ENCODE measurements at places on chromosomes 7 and 10.

DNA sequence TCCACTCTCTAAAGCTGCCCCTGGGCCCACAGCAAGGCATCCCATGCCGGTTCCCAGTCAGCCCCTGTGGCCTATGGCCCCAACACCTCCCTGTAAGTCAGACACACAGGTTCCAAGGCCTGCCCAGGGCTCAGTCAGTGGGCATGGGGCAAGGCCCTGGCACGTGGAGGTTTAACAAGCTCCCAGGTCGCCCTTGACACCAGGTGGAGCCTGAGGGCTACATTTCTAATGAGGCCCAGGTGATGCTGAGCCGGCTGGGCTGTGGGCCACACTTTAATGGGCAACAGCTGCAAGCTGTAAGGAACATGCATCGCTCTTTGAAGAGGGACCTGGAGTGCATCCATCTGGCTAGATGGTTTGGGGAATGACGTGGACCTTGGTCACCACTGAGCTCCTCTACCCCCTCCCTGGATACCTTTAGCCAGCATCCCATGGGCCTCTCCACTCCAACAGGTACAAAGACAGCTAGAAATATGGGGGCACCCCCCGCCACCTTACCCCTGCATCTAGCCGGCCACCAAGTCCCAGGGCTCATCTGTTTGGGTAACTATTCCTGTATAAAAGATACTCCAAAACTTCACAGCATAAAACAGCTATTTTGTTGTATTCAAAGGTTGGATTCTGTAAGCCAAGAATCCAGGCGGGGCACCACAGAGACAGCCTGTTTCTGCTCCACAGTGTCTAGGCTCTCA is 122.5 kb downstream of the OAT start:
- DNase-seq, result no peak

GRCh38 chr7:44220046-44220357 is 19.2 kb downstream of the YKT6 start:
- no peak for DNase-seq

DNA sequence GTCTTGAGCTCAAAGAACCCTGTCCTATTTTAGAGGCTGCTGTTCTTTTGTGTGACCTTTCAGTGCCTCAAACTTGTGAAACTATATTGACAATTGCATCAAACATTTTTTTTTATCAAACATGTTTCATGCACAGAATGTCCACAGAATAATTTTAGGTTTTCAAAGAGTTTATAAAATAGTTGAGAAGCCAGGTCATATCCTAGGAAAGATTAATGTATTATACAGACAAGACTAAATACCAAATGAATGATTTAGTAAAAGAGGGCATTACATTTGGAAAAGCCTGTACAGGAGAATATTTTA is 67.0 kb downstream of the CDK6 start:
- no peak for DNase-seq

GRCh38 chr7:31408140-31408729 is 67.7 kb upstream of the NEUROD6 start:
- peak; percentile 66 for DNase-seq

DNA sequence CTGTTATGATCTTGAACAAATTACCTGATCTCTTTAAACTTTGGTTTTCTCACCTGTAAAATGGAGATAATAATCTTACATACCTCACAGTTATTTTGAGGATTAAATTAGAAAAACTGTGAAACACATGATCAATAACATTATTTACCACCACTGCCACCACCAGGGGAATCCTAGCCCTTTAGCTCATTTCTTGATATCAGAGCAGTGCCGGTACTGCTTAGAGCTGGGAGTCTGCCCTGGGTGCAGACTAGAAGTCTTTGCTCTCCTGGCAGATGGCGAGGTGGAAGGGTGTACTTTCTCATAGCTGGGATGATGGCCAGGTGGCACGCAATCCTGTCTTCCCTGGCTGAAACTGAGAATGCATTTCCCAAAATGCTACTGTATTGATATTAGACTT is 12.7 kb upstream of the EFCAB10 start:
- no peak for DNase-seq

DNA sequence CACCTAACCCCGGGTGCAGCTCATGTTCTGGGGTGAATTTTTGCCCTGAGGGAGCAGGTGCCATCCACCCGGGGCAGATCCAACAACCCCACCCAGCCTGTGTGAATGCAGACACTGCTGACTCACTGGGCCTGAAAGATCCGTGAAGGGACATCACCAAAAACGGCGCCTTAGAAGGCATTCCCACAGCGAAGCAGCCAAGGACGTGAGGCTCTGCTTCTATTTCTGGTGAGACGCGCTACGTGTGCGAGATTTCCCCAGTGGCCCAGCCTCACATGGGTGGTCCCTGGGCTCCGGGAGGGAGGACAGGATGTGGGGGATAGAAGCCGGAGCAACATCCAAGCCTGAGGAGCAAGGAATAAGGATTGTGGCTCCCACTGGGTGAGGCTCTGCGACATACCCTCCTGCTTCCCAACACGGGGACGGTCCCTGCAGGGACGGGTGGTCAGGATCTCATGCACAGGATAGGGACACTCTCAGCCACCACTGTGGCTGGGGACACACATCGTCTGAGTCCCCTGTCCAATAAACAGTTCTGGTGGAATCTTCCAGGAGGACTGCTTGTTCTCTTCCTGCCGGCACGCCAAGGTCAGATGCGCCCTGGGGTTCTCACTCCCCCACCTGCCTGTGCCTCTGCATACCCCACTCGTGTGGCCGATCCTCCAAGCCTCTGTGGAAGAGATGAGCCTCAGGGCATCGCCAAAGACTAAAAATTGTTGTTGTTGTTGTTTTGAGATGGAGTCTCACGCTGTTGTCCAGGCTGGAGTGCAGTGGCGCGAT is 70.2 kb downstream of the ZRANB1 start:
- no peak for DNase-seq

DNA sequence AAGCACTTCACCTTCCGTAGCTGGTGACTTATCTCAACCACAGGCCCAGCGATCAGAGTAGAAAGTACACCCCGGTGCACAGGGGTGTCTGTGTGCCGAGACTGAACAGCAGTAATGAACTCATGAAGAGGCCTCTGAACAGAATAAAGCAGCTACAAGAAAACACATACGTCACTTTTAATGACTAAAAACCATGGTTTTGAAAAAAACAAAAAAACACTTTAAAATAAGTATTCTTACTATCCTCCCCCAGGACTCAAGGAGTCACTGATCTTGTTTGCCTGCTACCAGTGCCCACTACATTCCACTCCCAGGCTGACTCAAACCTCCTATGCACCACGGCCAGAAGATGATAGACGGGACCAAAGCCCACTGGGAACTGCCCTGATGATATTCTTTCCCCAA is 53.8 kb downstream of the NCAPG2 start:
- DNase-seq, result no peak

DNA sequence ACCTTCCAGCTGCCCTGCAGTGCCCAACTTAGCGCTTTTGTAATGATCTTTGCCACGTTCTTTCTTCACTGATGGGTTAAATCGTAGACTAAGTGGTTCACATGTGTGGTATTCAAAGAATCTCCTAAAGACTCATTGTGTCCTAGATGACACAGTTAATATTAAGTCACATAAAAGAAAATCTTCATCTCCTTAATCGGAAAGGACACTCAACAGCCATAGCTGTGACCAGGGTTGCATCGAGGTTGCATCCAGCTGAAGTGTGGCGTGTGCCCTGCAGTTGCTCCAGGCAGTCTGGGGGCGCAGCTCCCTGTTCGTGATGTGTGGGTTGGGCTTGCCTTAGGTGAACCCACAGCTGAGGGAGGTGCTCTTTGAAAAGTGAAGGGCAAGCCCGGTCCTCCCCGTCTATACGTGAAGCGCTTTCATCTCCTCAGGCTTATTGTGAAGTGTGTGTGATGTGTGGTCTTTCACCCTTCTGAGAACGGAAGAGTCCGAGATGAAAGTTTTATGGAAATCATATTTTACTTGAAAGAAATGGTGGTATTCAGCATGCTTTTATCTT is 122.7 kb downstream of the TRRAP start:
- DNase-seq, result no peak

GRCh38 chr10:34288634-34289033 is 526.5 kb downstream of the PARD3 start:
- DNase-seq, result no peak

GRCh38 chr10:75497997-75498883 is 66.8 kb downstream of the LRMDA start:
- DNase-seq, result no peak

GRCh38 chr10:76311752-76312636 is 880.6 kb downstream of the LRMDA start:
- peak; percentile 3 for DNase-seq

GRCh38 chr10:43234471-43235041 is 32.3 kb downstream of the RASGEF1A start:
- DNase-seq, result no peak

- no peak for DNase-seq
Measured at GRCh38 chr10:129465796-129466702, 992 bp upstream of the MGMT start.

DNA sequence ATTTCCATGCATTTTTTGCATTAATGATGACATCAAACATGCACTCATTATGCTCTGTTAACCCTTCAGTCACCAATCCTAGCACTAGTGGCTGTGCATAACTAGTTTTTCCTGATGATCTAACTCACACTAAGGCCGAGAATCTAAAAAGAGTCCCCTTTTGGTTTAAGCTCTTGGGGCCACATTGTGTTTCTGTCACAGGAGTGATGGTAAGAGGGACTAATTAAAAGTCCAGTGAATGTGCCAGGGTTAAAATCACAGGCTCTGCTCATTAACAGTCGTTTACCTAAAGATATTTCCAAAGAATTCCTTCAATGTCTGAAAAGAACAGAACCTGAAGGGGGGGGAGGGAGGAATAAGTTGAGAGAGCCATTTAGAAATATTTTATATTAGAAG is 359.0 kb upstream of the ANKRD30A start:
- no peak for DNase-seq

DNA sequence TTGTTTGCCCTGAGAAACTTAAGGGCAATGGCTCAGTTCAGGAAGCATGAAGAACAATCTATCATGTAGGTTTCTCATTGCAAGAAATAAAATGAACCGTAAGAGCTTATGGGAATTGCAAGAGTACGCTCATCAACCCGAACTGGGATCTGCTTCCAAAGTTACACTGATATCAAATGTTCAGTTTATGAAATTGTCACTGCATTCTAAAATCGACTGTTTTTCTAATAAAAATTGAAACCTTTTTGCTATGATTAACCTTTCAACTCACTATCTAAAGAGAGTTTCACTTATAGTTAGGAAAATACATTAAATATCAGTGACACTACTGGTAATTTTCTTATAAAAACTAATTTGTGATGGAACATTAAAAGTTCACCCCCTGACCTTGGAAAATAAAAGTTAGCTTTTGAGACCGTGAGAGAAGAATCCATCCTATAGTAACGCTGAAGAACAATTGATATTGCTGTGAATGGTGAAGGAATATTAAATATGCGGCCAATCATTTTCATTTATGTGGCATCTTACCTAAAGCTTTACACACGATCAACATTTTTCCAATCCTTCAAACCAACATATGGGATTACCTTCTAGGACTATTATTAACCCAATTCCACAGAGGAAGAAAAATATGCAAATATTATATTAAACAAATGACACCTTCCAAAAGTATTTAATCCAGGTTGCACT is 2.2 kb downstream of the MEOX2 start:
- DNase-seq, result peak; percentile 70

- no peak for DNase-seq
Measured at GRCh38 chr7:26378016-26378415, 86.4 kb downstream of the SNX10 start.

DNA sequence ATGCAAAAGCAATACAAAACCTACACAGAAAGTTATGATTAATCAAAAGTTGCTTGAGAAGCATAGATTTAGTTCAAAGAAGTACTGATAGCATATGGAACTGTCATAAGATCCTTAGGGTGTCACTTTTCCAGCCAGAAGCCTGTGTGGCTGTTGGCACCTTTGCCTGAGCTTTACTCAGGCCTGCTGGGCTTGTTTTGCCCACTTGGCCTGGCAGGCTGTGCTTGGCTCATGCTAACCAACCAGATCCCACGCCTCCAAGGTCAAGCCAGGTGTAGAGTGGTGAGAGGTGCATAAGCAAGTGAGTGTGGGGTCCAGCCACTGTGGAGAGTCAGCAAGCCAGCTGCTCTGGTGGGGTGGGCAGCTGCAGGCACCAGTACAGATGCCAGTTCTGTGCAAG is 12.0 kb upstream of the LIPA start:
- no peak for DNase-seq

GRCh38 chr10:66717231-66717981 is 208.4 kb upstream of the LRRTM3 start:
- DNase-seq, result no peak

DNA sequence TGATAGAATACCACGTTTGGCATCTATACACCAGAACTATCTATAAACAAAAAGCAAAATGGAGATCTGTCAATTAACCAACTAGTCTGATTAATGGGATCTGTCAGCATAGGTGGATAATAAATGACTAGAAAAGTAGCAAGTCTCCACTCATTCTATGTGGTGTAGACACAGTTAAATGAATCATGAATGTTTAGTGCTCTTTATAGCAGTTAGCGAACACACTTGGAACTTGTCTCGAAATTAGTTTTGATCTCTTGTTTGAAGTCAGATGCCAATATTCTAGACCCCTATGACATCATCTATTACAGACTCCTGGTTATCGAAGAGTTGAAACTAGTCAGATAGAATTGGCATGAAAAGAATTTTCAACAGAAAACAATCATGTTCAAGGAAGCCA is 259.7 kb downstream of the AHR start:
- DNase-seq, result no peak

GRCh38 chr7:44604941-44605340 is 1.5 kb upstream of the OGDH start:
- no peak for DNase-seq

DNA sequence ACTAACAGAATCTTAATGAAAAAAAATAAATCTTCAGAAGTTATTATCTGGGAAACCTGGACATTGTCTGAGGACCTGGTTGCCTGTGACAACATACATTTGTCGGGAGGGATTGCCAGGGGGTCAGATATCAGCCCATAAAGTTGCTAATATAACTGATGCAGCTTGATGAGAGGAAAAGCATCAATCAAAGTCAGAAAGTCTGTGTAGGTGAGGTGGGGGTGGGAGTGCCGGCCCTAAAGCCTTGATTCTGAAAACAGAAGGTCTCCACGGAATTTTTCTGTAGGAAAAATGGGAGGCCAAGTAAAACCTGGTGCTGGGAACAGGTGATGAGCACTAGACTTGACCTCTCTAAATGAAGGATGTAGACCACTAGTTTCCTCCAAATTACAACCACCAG is 281.8 kb downstream of the FGFR2 start:
- DNase-seq, result no peak

DNA sequence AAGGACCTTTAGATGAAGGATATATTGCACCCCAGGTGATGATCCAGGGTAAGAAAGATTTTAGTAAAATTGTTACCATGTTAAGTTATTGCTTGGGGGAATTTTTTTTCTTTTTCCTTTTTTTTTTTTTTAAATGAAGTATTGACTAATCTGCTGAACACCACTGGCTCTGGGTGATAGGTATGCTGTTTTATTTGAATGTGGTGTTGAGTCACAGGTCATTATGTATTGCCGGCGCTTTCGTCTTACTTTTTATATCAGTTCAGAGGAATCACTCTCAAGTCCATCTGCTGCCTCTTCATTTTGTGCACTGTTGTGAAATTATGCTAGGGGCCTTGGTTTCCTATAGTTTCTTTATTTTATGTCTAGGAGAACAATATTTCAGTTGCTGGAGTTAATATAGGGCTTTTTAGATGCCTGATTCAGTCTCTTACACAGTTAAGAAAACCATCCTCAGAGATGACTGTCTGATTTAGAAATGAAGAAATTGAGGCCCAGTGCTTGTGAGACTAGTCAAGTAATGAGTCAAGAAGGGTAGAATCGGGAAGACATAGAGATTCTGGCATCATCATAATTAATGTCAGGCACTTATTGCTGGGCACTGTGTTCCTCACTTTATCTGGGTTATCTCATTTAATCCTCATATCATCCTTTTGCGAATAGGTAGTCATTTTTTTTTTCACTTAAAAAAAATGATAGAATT is 38.7 kb downstream of the NRF1 start:
- no peak for DNase-seq
